ENCODE measurements at places on chromosomes 2 and 18.

DNA sequence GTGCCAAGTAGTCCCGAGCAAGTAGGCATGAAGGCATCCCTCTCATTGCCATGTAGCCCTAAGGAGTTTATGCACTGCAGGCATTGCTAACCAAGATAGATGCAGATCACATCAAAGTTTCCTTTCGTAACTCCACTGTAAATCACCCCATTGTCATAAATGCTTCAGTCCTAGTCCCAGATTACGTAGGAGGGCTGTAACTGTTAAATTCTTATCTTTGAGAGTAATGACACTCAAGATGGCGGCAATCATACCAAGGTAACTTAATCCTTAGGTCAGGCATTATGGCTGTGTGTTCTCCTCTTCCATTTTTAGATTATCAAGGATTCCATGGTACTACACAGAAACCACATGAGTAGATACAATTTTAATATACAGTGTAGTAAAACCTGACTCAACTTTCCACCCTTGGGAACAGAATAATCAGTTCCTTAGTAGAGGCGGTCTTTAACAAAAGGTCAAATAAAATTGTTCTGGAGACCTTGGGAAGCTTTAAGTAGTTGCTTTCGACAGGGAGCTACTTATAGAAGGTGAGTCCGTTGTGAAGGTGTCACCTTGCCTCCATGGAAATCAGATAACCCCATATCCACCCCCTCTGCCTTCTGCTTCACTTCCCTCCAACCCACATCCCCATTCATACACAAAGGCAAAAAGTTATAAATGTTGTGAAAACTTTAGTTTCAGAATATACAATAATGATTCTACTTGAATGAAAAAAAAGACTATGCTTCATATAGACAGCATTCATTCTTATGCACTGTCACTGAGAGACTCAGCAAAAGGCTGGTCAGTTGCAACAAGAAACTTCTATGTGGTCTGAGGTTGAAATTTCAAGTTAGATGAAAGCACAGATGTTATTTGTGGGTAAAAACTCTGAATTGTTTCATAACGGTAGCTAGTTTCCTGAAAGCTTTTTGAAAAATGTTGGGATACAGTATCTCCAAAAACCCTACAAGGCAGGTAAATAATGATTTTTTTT lies 64.8 kb upstream of the GALNT5 start:
- DNase-seq = no peak

GRCh38 chr2:216591480-216591879 lies 41.7 kb upstream of the IGFBP2 start:
- no peak for DNase-seq

DNA sequence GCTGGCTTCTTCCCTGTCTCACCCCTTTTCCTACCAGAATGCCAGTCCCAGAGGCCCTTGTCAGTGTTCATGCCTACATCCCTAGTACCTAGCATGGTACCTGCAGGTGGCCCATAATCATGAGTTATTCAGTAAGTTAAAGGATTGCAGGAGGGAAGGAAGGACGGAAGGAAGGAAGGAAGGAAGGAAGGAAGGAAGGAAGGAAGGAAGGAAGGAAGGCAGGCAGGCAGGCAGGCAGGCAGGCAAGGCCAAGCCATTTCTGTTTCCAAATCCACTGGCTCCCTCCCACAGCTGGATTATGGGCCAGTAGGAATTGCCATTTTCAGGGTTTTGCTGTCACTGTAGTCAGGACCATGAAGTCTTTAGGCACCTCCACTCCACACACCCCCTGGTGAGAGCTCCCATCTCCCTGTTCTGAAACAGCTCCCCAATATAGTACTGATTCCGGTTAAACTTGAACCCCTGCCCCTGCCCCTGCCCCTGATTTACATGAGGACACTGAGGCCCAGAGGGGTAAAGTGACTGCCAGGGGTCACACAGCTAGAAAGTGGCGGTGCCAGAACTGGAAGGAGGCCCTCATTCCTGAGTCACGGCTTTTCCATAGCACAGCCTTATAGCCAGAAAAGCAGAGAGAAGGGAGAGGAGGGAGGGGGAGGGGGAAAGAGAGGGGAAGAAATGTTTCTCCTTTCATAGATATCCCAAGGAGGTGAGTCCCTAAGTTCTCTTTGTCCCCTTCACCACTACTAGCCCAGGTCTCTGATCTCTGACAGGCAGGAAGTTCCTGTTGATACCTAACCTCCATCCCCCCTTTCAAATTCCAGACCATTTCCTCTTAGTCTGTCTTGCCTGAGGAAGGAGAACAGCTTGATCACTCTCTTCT lies 12.2 kb upstream of the TNS1 start:
- no peak for DNase-seq

DNA sequence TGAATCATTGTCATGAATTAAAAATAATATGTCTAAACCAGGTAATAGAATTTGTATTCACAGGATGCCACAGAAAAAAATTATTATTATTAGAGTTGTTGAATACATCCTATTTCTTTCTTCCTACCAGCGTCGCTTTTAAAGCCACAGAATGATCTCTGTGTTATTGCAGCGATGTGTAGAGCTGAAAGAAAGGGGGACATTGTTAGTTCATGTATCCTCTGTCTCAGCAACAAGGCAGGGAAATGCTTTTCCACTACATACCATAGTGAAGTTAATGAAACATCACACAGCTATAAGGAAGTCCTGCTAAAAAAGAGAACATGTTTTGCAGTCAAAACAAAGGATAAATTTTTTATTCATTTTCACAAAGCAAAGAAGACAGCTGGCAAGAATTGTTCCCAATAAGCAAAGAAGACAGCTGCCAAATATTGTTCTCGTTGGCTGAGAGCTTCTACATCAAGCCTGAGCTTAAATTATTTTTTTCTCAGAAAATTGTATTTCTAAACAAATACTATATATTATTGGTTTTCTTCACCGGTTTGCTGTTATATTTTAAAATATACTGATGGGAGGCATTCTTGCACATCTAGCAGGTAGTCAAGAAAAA lies 1234.4 kb downstream of the SUCLG1 start:
- DNase-seq = no peak

DNA sequence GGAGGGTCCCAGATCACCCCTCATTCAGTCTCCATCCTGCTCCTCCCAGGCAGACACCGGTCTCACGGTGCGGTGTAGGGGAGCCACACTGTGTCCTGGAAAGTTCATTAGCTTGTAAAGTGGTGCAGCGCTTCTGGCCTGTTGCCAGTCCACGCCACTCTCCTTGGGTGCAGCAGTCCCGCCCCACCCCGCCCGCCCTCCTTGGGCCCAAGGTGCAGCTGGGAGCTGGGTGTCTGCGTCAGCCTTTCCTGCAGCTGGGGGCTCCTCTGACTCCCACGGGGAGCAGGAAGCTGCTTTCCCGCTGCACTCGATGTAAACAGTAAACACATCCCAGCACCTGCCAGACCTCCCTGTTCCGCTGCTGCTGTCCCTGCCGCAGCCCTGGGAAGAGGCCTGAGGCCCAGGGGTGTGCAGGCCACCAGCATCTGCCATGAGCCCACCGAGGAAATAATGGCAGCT lies 53.8 kb upstream of the ASB18 start:
- DNase-seq = no peak
